ENCODE measurements at places on chromosomes 3 and 15.

DNA sequence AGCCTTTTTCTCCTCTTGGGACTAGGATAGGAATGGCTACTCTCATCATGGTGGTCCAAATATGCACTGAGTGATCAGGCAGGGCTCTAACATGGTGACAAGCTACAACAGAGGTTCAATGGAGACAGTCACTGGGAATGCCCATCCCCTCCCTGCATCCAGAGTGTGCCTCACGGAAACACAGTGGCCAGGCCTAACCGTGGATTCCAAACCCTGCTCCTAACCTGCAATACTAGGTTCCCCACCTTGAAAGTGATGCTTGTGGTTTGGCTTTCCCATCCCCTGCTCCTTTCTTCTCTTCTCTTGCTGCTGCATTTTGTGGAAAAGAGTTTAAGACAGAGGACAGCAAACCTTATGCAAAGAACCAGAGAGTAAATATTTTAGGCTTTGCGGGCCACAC is 75.0 kb upstream of the ABHD17C start:
- DNase-seq, result no peak

- DNase-seq, result no peak
Measured at GRCh38 chr3:78141269-78141668, 1101.4 kb downstream of the ROBO2 start.

DNA sequence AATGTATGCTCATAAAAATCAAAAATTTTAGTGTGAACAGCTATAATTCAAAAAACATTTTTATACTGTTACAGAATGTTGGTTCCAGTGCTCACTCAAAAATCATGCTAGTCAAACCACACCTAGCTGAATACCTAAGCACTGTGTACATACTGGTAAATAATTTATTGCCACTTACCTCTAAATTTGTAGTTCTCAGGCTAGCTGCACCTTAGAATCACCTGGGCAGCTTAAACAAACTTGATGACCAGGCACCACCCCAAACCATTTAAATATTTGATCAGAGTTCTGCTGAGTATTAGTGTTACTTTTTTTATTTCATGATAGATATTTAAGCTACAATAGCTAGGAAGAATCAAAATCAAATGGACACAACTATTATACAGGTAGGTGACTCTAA is 32.3 kb upstream of the TMCO5A start:
- DNase-seq, result no peak

- DNase-seq, result no peak
Measured at GRCh38 chr3:120497336-120497735, 46.5 kb upstream of the FSTL1 start.

GRCh38 chr3:55564726-55565125 is 77.6 kb upstream of the WNT5A start:
- DNase-seq, result no peak

DNA sequence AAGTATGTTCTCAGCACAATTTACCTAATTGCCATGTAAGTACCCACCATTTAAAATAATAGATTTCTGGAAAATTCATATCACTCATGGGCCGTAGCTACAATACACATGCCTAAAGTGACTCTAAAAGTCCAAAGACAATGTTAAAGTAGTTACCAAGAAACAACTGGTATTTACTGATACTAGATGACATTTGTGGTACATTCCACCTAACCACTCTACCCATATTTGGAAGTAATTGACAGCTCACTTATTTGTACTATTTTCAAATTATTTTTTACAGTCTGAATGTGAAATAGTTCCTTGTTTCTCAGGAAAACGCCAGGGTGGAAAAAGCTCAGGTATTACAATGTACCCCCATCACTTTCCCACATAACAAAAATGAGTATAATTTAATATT is 573.0 kb downstream of the MECOM start:
- no peak for DNase-seq

All from stimulated activated CD4-positive, alpha-beta T cell treated with anti-CD3 and anti-CD28 coated beads, TNF-alpha, amount 100 ng/mL, for 1 hour (primary cell).